IMR-90 (cell line): ENCODE measurements at places on chromosomes 12 and 14.
A peak's percentile ranks its signal among the peaks of the same experiment; 100 is the strongest.

- peak; percentile 67 for DNase-seq
These were observed at the start of gene ZC2HC1C for GRCh38 chr14:75069121-75069810. ZC2HC1C (plus strand) TSS chr14:75069641; CDS start chr14:75070574, 933 bp downstream.

DNA sequence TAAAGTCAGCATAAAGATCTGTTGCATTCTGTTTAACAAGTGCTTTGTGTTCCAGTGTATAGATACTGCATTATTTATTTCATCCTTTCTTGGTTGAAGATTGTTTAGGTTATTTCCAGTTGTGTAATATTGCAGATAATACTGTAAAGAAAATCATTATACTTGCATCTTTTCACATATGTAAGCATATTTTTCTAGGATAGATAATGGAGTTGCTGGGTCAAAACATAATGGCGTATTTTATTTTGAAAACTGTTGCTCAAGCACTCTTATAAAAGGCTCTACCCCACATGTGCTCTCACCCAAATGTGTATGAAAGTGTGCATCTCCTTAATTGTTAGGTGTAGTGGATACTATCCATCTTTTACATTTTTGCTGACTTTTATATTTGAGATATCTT is 274.4 kb downstream of the FBXL14 start:
- DNase-seq = no peak

DNA sequence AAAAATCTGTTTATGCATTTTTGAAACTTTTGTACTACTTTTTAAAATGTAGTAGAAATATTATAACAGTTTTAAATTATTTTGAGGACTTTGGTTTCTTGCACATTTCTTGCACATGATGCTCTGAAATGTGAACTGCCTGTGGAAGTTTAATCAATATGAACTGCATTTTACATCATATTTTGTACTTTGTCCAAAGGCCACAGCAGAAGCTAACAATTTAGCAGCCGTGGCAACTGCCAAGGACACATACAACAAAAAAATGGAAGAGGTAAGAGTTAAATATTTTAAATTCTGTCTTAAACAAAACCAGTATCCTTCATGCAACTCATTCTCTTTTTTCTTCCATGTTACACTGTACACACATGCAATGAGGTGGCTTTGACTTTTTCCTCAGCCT is 45.1 kb downstream of the SAV1 start:
- DNase-seq = no peak

DNA sequence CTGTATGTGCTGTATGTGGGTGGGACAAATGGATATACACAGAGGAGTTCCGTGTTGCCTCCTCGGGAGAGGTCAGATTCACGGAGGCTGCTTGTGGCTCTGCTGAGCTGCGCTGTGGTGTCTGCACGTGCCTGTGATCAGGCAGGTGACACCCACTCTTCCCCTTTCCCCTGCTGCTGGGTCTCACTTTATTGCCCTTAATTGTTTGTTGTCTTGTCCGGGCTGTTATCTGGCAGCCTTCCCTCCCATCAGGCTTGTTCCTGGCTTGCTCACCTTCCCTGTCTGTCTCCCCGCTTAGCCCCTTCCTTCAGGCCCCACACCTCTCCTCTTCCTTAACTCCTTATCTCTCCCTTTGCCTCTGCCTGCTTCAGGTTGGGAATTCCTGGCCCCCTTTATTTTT is 13.5 kb downstream of the WNT5B start:
- no peak for DNase-seq

DNA sequence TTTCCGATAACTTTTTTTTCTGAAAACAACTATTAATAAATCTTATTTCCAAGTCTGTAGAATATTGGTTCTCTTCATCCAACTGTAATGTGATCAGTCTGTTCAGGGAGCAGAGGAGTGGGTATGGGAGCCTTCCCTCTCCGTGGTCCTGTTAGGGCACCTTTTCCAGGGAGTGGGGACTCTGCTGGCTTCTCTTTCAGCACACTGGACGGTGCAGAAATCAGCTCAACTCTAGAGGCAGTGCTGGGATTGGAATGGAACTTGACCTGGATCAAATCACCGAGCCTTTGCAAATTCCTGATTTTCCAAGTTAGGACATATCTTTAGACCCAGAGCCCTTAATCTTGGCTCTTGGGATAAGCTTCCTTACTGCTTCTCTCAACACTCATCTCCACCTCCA is 630.4 kb downstream of the DIO2 start:
- no peak for DNase-seq

- peak; percentile 79 for DNase-seq
These were observed 32.8 kb downstream of the RBM19 start for GRCh38 chr12:113933201-113933786.

- DNase-seq = no peak
These were observed 76.1 kb upstream of the HECTD1 start for GRCh38 chr14:31283578-31284252.

- no peak for DNase-seq
These were observed 26.2 kb upstream of the PPM1A start for GRCh38 chr14:60222820-60223219.

DNA sequence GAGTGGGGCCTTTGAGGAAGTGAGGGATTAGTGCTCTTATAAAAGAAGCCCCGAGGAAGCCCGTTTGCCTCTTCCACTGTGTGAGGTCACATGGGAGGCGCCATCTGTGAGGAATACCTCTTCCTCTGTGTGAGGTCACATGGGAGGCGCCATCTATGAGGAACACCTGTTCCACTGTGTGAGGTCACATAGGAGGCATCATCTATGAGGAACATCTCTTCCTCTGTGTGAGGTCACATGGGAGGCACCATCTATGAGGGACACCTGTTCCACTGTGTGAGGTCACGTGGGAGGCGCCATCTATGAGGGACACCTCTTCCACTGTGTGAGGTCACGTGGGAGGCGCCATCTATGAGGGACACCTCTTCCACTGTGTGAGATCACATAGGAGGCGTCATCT is 69.7 kb downstream of the SLC24A4 start:
- DNase-seq = no peak

- DNase-seq = peak; percentile 1
These were observed 119.2 kb downstream of the TMTC2 start for GRCh38 chr12:82805812-82806497.

- no peak for DNase-seq
These were observed 172.2 kb upstream of the ATP2B1 start for GRCh38 chr12:89880690-89881350.

GRCh38 chr14:41718477-41719166 is 111.9 kb downstream of the LRFN5 start:
- no peak for DNase-seq

- no peak for DNase-seq
These were observed 279.0 kb downstream of the ATXN7L3B start for GRCh38 chr12:74816398-74817175.

- DNase-seq = peak; percentile 29
These were observed 155.5 kb downstream of the SYT1 start for GRCh38 chr12:79020106-79020505.

- no peak for DNase-seq
These were observed 5.6 kb downstream of the HIP1R start for GRCh38 chr12:122840580-122841513.

- no peak for DNase-seq
These were observed 18.3 kb downstream of the NINJ2 start for GRCh38 chr12:644818-645552.

DNA sequence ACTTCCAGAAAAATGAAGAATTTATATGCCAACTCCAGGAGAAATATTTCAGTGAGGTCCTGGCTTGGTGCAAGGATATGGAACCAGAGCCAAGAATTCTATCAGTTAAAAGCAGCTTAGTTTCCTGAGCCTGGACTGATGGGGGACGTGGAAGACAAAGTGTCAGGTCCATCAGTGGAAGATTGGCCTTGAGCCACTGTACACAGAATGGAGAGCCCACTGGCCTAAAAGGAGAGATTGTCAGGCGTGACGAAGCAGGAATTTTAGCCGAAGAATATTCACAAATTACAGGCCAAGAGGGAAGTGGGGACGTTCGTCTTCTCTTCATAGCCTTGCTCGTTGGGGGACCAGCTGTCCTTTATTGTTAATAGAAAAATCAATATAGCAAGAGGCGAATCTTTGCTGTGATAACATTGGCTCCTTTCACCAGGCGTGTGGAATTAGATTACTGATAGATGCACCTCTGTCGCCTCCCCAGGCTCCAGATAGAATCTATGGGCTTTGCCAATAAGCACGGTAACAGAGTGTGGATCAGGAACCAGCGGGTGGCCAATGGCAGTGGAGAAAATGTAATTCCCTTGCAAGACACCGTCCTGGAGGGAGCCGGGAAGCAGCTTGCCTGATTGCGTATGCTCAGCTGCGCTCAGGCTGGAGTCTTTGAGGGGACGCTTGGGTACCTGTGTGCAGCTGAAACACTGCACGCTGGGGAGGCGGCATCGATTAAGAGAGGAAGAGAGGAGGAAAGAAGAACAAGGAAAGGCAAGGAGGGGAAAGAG is 56.4 kb downstream of the TMEM132C start:
- no peak for DNase-seq

GRCh38 chr12:93667672-93668071 is 9.5 kb upstream of the CRADD start:
- DNase-seq = peak; percentile 62

DNA sequence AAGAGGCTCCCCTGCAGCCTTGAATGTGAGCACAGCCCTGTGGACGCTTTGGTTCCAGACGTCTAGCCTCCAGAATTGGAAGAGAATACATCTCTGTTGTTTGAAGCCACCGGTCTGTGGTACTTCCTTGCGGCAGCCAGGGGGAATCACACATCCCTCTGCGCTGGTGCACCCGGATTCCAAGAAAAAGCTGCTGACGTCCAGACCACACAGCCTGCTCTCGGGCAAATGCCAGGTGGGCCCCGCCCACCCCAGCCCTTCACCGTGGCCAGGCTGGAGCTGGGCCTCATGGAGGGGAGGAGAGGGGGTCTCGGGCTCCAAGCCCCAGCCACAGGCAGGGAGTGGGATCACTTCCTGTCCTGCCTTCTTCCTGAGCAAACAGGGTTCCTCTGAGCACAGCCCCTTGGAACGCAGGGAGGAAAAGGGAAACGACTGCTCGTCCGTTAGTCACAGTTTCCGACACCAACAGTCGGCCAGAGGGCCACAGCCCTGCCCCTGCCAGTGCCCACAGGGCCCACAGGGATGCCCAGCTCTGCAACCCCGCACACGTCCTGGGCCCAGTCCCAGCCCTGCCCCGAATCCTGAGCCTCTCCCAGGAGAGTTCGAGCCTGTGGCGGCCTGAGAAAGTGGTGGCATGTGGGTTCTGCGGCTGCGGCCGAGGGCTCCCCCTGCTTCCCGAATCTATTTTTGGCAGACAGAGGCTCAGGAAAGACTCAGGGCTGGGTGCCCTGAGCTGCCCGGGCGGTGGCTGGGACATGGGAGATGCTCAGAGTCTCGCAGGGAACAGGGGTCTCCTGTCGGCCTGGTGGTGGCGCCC is 85.3 kb downstream of the RFLNA start:
- DNase-seq = peak; percentile 89

DNA sequence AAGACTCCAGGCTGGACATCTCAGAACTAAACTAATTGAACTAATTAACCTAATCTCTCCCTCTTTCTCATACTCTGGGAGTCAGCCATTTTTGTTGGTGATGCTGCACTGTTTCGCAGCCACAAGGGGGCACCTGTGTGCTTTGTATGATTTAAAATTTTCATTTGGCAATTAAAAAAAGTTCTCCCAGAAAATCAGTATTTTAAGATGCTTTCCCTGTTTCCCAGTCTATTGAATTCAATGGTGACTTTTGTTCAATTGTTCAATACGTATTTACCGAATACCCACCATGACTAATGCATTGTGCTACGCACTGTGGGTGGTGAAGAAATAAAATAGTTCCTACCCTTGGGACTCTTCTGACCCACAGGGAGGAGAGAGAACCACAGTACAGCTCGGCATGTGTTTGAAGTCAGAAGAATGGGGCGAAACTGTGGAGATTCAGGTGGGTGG is 63.7 kb downstream of the ZNF664 start:
- peak; percentile 44 for DNase-seq

GRCh38 chr12:6095269-6095668 is 29.2 kb downstream of the VWF start:
- DNase-seq = no peak

DNA sequence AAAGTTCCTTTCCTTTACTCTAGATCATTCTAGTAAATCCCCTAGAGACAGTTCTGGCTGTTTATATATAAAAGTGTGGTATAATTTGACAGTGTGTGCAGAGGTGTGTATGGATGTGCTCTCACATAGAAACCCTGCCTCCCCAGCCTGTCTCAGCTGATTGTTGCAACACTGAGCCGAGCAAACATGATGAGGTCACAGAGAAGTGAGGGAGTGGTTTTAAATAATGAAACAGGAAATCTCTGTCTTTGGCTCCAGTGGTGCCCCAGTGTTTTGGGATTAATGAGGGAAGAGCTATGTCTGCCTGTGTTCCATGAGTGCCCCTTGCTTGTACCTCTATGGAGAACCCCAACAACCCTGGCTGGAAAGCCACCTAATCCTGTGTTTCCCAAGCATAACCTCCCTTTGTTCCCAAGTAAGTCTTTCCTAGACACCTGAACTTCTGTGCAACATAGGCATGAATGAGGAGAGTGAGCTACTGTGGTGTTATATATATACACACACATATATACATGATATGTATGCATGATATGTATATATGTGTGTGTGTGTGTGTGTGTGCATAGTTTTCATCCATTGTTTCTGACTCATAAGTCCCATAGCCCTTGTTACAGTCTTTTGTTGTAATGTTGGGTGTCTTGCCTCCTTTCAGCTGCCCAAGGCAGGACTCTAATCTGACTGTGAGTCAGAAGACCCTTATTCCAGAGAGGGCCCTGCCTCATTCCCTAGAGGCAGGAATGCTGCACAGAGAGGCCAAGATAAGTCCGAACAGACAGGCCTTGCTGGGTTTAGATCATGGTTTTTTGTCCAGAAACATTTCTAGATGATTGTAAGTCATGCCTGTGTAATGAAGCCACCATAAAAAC is 18.0 kb downstream of the TRAF3 start:
- DNase-seq = peak; percentile 91
